Body of pancreas (tissue), 4 donors: ENCODE measurements at places on chromosomes 16 and 17. TPM values are rescaled to one million over a fixed set of nuclear protein-coding genes. Genes with fewer than 3 reads are reported as not detected.

- H3K27me3 ChIP-seq, result no peaks in the 10 kb centered on the region
- H3K36me3 ChIP-seq, result no peaks in the 10 kb centered on the region
- DNase-seq, result peak; percentile 74
Observed at GRCh38 chr17:45127548-45128300, 4.6 kb downstream of the PLCD3 start.

SPG7 gene
- total RNA-seq, result 107 TPM

DNA sequence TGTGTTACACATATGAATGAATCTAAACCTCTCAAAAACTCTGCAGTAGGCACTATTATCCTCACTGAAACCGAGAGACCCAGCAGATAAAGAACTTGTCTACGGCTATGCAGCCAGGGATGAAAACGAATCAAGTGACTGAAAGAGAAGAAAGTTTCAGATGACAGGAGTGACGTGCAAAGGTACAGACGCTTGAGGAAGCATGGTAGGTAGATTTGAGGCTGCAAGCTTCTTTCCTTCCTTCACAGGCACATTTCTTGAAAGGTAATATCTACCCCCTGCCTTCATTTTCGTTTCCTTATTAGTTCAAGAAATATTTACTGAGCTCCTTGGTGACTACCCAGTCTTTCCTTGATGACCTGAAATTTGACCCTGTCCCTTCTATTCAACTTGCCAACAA, 211.5 kb upstream of the AXIN2 start:
- H3K4me1 ChIP-seq, result no peaks in the 10 kb centered on the region
- H3K27me3 ChIP-seq, result no peaks in the 10 kb centered on the region
- no peaks in the 10 kb centered on the region for H3K36me3 ChIP-seq
- no peak overlapping the region for H3K4me3 ChIP-seq
- no peak overlapping the region for H3K27ac ChIP-seq

HSD11B2 gene
- total RNA-seq, result 5.4 TPM

GJC1 gene
- total RNA-seq, result 2.6 TPM

SCN4A gene
- total RNA-seq, result 1.3 TPM

DNA sequence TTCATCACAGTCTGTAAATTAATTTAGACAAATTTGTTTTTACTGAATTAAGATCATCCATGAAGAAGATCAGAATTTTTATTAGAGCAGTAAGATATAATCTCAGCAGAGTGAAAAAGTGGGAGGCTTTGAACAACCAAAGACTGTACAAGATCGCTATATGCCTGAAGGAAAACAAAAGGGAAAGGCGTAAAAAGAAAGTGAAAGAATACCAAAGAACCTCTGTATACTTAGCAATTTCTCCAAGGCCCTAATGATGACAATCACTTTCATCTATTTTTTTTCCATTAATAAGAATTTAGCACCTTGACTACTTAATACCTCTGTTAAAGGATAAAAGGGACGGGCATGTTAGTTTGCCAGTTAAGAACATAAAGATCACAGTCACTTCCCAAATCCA, 38.6 kb upstream of the ABCA10 start:
- H3K27me3 ChIP-seq, result no peaks in the 10 kb centered on the region
- H3K4me3 ChIP-seq, result no peak overlapping the region
- DNase-seq, result no peak
- H3K4me1 ChIP-seq, result no peaks in the 10 kb centered on the region

TBC1D26 gene
- total RNA-seq, result not detected

GRCh38 chr16:31198207-31198882, 4.2 kb downstream of the PYCARD start:
- no peaks in the 10 kb centered on the region for H3K36me3 ChIP-seq
- no peak overlapping the region for H3K27ac ChIP-seq
- peaks cover 18% of the 10 kb centered on the region for H3K4me1 ChIP-seq
- H3K27me3 ChIP-seq, result no peaks in the 10 kb centered on the region
- DNase-seq, result no peak

RAB37 gene
- total RNA-seq, result 0.66 TPM

GRCh38 chr16:24541233-24541933, 2.0 kb downstream of the RBBP6 start:
- H3K4me3 ChIP-seq, result peak overlapping the region; percentile 66
- H3K36me3 ChIP-seq, result no peaks in the 10 kb centered on the region
- H3K4me1 ChIP-seq, result peaks cover 49% of the 10 kb centered on the region
- peak overlapping the region; percentile 99 for H3K27ac ChIP-seq

DNA sequence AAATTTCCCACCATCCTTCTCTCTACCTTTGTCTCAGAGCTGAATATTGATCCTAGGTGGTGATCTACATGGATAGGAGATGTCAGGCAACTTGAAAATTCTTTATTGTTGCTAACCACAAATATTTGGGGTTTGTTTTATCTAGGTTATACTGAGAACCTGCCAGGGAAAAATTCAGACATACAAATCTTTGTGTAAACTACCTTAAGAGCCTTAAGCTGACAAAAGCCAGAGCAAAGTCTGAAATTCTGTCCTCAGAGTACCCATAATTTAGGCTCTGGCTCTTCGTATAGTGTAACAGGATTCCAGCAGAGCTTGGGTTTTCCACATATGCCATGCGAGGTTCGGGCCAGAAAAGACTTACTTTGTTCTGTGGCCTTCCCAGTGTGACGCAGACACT, 406.7 kb upstream of the MAF start:
- no peak overlapping the region for H3K4me3 ChIP-seq
- H3K27ac ChIP-seq, result no peak overlapping the region
- H3K27me3 ChIP-seq, result no peaks in the 10 kb centered on the region
- no peak for DNase-seq

MT1E gene
- total RNA-seq, result 99.9 TPM

- DNase-seq, result peak; percentile 46
- H3K27ac ChIP-seq, result peak overlapping the region; percentile 94
- no peaks in the 10 kb centered on the region for H3K27me3 ChIP-seq
- peaks cover 8% of the 10 kb centered on the region for H3K36me3 ChIP-seq
- no peak overlapping the region for H3K4me3 ChIP-seq
Observed at GRCh38 chr17:44197980-44198720, 1.5 kb downstream of the ATXN7L3 start.

DNA sequence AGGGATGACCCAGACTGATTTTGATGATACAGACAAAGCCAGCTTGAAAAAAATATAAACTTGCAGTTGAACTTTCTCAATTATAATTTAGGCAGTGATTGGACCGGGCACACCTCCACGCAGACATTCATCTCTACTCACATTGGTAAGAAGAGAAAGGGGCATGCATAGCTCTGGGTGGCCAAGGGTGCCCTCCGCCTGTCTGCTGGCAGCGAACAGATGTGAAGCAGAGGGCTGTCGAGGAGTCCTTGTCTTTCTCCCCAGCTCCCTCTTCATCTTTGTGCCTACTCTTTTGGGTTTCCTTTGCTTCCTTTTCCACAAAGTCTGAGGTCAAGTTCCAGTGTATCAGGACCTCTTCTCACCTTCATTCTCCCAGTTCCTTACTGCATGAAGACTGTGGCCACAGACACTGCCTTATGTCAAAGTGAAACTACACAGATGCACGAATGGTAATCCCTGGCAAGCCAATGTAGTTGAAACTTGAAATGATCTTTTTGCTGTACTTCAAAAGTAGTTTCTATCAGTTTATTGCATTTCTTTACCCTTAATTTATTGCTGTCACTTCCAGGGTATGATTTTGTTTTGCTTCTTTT, 343.7 kb upstream of the SOX9 start:
- H3K27ac ChIP-seq, result no peak overlapping the region
- no peaks in the 10 kb centered on the region for H3K36me3 ChIP-seq
- H3K27me3 ChIP-seq, result no peaks in the 10 kb centered on the region
- no peak overlapping the region for H3K4me3 ChIP-seq

DNA sequence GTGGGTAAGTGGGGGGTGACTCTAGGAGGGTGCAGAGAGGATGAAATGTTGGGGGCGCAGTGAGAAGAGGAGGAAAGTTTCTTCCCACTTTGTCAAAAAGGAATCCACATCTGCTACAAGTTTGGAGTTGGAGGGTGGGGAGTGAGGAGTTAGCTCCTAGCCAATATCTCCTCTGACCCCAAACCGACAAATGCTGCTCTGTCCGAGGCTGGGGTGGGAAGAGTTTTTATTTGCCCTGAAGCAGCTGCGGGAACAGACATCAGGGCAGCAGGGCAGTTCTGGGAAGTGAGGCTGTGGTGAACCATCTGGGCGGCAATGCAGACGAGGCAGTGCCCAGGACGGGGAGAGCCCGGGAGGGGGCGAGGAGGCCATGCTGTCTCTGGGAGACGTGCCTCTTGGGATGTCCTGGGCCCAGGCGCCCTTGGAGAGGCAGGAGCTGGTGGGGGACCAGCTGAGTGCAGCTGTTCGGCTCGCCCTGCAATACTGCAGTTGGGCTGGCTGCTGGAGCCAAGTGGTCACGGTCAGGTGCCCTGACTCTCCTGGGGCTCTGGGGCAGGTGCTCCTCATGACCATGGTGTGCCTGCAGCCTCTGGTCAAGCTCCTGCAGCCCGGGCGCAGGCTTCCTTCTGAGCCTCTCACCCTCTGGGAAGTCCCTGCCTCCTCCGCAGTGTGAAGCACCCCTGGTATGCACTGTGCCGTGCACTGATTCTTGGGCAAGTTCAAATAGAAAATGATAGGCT, 6.4 kb upstream of the SOCS3 start:
- H3K36me3 ChIP-seq, result no peaks in the 10 kb centered on the region
- H3K27ac ChIP-seq, result no peak overlapping the region
- H3K4me1 ChIP-seq, result no peaks in the 10 kb centered on the region
- H3K27me3 ChIP-seq, result peaks cover 6% of the 10 kb centered on the region

DNA sequence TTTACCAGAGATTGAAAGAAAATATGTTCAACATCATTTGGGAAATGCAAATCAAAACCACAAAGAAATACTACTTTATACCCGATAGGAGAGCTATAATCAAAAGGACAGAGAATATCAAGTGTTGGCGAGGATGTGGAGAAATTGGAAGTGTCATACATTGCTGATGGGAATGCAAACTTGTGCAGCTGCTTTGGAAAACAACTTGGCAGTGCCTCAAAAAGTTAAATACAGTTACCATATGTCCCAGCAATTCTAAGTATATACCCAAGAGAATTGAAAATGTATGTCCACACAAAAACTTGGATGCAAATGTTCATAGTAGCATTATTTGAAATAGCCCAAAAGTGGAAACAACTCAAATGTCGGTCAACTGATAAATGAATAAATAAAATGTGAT, 17.0 kb upstream of the TANC2 start:
- DNase-seq, result no peak
- no peaks in the 10 kb centered on the region for H3K4me1 ChIP-seq
- H3K27me3 ChIP-seq, result no peaks in the 10 kb centered on the region
- no peak overlapping the region for H3K4me3 ChIP-seq
- H3K36me3 ChIP-seq, result no peaks in the 10 kb centered on the region

DNA sequence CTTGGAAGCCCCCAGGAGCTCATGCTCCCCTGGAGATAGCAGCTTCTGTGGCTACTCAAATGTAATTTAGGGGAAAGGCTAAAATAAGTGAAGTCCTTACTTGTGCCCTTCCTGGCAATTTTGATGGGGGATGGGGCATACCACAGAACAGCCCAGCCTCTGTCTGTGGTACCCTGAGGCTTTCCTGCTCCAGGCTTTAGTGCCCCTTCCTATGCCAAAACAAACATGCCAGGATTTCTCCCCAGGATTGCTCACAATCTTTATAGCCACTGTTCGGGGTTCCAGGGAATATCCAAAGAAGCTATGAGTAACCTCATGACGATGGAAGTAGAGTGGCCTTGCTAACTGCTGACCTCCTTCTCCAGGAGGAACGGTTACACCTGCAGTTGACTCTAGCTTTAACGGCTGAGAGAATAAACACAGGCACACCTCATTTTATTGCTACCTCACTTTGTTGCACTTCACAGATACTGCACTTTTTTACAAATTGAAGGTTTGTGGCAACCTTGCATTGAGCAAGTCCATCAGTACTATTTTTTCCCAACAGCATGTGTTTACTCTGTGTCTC, 24.9 kb downstream of the CCL4 start:
- no peak overlapping the region for H3K27ac ChIP-seq
- DNase-seq, result no peak
- no peak overlapping the region for H3K4me3 ChIP-seq
- H3K27me3 ChIP-seq, result no peaks in the 10 kb centered on the region

LHX1 gene
- total RNA-seq, result not detected

DNA sequence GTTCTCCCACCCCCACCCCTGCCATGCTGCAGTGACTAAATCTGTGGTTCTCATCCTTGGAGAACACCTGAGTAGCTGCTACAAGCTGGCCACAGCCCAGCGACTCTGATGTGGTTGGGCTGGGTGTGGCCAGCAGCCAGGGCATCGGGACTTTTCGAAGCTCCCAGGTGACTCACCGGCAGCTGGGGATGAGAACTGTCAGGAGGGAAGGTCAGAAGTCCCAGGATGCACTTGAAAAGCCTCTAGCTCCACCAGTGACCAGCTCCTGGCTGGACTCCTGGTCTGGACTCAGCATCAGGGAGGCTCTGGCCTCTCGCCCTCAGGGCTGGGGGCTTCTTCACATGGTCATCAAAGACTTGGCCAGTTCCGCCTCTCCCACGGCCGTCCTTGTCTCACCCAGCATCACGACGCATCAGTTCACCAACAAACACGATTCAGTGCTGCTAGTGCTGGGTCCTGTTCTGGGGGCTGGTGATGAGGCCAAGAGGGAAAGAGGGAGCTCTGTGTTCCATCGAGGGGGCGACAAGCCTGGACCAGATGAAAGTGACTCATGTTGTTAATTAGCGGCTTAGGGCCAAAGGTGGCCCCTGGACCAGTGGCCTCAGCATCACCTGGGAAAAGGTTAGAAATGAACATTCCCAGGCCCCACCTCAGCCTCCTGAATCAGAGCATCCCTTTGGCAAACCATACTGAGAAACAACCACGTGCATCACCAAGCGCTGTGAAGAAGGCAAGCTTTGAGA, 3.9 kb upstream of the C17orf99 start:
- peaks cover 69% of the 10 kb centered on the region for H3K4me1 ChIP-seq
- DNase-seq, result peak; percentile 63
- no peaks in the 10 kb centered on the region for H3K27me3 ChIP-seq
- no peak overlapping the region for H3K4me3 ChIP-seq

CTF1 gene
- 1.0 TPM for total RNA-seq

DNA sequence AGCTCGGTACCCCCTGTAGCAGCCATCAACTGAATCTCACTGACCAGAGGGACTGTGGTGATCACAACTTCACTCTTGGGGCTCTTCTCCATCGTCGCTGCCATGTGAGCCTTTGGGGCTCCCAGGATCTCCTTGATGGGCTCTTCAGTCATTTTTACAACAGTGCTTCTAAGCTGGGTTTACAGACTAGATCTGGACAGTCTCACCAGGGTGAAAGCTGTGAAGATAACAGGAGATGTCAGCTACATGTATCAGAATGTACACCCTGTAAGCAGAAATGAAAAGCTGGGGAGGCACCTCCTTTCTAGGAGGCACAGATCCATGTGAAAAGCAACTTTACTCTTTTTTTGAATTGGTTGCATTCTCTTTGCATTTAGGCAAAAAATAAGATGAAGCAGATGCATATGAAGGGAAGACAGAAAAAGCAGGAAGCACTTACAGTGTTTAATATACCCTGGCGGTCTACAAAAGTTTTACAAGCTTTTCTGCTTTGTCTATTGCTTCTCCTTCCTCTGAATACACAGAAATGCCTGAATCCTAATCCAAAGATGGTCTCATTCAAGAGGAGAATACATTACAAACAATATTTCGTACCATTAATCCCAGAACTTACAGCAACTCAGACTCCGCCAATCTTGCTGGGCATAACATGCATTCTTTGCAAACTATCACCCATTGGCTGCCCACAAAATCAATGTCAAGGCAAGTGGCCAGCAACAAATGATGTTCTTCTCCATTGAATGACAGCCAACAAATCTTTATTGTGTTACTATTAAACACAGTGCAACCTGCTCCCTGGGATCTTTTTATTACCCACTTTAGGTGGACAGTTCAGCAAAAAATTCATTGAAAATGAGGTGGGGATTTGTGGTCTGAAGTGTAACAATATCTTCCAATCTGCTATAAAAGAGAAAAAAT, 1.5 kb downstream of the TMEM100 start:
- H3K27me3 ChIP-seq, result no peaks in the 10 kb centered on the region
- H3K4me3 ChIP-seq, result no peak overlapping the region
- no peaks in the 10 kb centered on the region for H3K36me3 ChIP-seq
- no peak overlapping the region for H3K27ac ChIP-seq
- H3K4me1 ChIP-seq, result no peaks in the 10 kb centered on the region
- no peak for DNase-seq

KCTD19 gene
- under 0.01 TPM for total RNA-seq
